DMS79 treated with DMSO at 0.1 percent for 48 hours (cell line): ENCODE measurements at places on chromosomes 7 and 10.

DNA sequence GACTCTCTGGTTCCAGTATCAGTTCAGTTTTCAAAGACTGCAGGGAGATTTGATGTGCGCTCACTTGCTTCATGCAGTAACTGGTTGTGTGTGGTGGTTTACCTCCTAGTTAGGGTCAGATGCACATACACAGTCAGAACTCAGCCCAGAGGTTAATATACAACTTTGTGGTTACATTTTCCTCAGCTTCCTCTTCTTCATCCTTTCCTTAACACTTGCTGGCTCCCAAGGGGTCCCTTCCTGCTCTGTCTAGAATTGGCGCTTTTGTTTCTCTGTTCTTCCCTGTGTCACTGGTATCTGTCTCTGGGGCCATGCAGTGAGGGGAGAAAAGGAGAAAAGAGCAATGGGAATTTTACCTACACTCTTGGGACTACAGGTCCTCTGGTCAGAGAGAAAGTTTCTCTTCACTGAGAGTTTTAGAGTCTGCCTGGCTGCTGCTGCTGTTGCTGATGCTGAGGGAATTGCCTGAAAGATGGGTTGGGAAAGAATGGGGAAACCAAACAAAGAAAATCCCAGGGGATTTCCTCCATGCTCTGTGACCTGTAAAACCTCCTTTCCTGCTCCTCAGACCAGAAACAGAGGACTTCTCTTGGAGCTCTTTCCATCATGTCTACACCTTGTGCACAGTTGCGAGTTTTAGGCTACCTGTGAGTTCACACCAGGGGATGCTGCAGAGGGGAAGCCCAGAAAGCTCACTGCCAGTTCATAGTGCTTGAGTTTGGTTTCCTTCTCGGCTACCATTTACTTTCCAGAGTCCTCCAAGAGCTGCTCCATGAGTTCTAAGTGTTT is 74.6 kb downstream of the WDFY4 start:
- DNase-seq: no peak

- no peak for DNase-seq
Observed at GRCh38 chr10:132916956-132917666, 25.3 kb downstream of the CFAP46 start.

- DNase-seq: no peak
Observed at GRCh38 chr10:131227163-131227740, 84.3 kb downstream of the TCERG1L start.

DNA sequence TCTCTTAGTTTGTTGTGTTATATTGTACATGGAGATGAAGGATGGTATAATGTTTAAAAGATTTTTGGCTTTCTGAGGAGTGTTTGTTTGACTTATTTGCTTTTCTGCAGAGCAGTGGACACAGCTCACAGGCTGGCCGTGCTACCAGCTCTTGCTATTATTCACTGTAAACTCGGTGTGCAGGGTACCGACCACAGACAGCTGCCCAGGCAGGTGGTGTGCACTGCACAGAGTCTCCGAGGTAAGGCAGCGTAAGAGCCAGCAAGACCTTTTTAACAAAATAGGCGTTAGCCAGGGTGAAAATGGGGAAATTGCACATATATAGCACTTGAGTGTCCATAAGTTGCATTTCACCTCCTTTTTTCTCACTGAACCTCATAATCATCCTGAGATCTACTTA is 438.0 kb downstream of the CNTNAP2 start:
- DNase-seq: no peak

DNA sequence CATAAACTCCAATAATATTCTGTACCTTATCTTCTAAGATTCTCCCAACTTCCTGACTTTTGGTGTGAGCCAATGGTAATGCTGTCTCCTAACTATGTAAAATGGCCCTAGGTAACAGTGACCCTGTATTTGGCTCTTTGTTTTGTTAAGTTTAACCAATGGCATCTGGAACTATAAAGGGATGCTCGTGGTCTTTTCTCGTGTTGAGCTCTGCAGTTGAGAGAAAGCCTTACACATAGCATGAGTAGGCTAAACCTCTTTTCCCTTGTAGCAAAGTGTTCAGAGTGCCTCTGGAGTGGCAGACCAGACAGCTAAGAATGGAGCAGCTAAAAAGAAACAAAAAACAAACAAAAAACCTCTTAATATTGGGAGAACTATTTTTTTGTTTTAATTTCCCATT is 5.2 kb downstream of the TES start:
- DNase-seq: no peak

- DNase-seq: no peak
Observed at GRCh38 chr7:98276241-98276761, 5.2 kb upstream of the BRI3 start.

DNA sequence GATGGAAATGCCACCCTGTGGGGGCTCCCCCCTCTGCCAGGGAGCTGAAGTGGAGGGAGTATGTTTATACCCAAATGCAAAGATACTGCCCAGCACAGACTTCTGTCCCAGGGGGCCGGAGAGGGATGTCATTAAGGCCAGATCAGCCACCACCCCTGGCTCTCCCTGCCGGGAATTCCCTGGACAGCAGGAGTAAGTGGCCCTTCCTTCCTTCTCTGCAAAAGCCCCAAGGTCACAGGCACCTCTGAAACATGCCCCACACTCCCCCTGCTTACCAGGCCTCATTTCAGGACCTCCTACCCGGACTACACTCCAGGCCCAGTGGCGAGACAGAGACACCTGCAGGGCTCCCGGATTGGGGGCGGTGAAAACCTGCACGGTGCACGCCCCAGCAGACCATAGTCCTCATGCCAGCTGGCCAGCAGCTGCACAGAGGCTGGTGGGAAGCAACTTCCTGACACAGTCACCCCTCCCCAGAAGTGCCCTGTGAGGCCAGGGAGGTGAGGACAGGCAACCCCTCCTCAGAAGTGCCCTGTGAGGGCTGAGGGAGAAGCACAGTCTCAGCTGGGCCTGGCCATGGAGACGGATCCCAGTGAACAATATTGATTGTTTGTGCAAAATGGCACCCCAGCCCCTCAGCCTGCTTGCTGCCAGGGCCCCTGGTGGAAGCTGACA is 33.0 kb upstream of the RET start:
- DNase-seq: no peak

- no peak for DNase-seq
Observed at GRCh38 chr10:130046591-130046990, 64.0 kb downstream of the C10orf143 start.

DNA sequence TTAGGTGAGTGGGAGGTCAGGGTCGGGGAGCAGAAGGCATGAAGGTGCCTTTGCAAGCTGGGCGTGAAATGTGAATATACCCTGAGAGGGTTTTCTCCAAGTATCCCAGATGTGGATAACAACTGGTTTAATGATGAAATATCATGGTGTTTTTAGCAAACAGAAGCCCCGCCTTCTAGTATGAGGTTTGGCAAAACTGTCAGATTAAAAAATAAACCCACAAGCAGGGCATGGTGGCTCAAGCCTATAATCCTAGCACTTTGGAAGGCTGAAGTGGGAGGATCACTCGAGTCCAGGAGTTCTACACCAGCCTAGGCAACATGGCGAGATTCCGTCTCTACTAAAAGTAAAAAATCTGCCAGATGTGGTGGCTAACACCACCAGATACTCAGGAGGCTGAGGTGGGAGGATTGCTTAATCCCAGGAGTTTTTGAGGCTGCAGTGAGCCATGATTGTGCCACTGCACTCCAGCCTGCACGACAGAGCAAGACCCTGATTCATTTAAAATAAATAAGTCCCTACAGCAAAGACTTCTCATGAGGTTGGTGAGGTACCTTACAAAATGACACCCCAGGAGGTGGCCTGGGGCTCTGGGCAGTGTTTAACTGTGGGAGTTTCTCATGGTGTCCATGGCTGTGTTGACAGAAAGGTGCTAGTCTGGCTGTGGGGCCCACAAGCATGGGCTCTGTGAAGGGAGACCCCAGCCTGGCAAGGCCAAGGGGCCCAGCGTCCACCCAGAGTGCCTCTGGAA is 6.7 kb upstream of the PWWP2B start:
- DNase-seq: no peak

- DNase-seq: no peak
Observed at GRCh38 chr7:23696916-23697441, 13.0 kb upstream of the STK31 start.

DNA sequence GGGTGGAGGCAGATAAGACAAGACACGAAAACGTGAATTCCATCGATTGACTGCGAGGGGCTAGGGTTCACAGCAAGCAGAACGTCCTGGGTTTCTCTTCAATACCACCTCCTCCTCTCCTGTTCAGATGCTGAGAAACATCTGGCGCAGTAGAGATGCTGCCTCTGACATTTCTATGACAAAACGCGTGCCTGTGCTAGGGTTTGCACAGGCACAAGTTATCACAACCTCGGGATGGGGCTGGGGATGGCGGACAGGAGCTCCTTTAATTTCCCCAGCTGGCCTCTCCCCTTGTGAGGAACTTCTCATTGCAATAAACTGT is 99.8 kb upstream of the SVIL start:
- DNase-seq: no peak

- no peak for DNase-seq
Observed at GRCh38 chr10:78044699-78045098, 11.0 kb downstream of the RPS24 start.

- DNase-seq: no peak
Observed at GRCh38 chr10:6140141-6140841, 51.5 kb downstream of the RBM17 start.

DNA sequence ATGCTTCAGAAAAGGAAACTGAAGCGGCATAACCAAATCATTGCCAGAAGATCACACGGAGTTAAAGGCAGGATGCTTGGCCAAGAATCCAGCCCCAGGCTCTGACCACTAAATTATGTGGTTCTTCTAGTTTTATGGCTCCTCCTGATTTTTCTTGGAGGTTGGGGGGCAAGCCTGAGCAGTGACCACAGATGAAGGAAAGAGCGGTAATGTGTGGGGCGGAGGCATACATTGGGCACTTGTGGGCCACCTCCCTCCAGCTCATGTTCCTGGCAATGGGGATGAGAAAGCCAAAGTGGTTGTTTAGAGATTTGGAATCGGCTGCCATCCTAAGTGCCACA is 3.2 kb downstream of the TRPV6 start:
- no peak for DNase-seq

DNA sequence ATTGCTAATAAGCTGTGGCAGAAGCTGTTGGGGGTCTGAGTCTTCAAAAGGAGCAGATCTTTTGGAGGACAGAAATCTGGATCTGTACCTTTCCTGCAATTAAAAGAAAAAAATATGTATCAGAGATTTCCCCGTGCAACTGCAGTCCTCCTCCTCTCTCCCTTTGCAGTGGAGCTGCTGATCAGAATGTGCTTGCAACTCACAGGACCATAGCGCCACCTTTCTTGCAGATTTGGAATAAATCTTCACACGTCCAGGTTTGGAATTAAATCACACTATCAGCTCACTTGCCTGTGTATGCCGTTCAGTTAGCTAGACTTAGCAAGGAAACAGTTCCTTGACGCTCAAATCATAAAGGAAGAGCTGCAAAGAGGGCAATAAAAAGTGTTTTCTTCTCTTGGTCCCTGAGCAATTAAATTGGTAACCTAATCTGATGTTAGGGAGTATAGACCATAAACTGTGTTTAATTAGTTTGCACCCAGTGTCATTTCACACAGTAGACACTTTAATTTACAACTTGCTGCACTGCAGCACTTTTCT is 77.4 kb downstream of the PON1 start:
- no peak for DNase-seq

- DNase-seq: no peak
Observed at GRCh38 chr7:115086146-115086841, 164.4 kb downstream of the MDFIC start.

DNA sequence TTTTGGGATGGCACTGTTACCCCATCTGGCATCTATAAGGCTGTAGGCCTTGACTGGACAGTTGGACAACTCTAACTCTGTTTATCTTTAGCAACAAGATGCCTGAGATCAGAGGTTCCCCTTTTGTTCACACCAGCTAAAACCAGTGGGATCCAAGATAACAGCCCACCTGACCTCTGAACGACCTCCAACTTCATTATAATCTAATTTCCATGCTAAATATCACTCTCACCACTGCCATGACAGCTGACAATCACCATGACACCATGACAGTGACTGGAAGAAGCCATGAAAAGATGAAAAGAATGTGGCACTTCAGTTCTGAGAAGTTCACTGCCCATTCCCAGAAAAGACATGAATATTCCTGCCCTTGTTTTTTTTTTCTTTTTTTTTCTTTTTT is 281.4 kb upstream of the TAC1 start:
- DNase-seq: no peak

DNA sequence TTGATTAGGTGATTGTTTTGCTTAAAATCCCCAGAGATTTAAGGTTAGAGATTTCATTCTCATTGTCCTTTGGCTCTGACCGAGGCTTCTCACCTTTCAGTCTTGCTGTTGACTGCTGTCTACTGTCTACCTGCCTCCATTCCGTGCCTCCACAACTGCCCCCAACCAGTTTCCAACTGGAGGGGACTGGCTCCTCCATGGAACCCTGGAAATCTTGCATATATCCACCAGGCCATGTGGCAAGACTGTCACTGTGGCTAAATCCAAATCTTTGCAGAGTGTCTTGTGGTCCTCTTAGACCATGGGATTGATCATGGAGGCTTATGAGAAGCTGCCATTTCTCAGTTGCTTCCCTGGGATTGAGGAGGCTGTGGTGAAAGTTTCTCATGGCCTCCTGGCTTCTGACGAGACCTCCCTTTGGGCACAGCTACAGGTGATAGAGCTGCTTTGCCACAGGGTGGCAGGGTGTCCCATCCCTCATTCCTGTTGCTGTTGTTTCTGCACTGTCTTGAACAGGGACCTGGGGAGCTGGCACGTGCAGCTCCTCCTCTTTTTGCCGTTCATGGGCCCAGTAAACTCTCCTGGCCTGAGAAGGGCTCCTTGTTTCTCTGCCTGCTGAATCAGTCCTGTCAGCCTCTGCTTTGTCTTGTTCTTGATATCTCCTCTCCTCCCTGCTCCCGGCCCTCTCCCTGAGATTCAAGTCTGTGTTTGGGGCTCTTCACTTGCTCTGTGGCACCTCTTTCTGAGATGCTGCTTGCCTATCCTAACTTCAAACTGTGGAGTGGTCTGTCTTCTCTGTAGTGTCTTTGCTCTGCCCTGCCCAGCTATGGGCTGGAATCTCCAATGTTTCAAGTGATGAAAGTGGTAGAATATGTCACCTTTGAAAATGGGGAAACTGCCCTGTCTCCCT is 63.6 kb upstream of the IGFBP3 start:
- no peak for DNase-seq

DNA sequence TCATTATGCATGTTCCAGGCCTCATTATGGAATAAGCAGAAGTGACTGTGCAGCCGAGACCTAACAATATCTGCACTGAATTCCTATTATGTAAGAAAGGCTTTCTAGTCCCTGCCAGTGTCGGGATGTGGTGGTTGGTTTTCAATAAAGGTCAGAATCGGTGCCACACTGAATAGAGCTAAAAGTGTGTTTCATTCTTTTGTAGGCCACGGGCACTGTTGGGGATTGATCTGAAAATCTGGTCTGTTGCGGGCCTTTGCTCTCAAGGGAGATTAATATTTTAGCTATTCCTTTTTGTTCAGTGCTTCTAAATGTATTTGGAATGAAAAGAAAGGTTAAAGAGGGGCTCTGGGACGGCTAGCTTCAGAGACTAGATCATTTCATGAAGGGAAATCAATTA is 559.4 kb upstream of the GALNT17 start:
- DNase-seq: no peak
